T-helper 2 cell treated with Interferon-gamma antibody and Interleukin-4, amounts not matched to agents 5 μg/mL and 100 μg/mL, for 36 hours (primary cell): ENCODE measurements at places on chromosomes 5 and 9.

- DNase-seq: no peak
Observed at GRCh38 chr9:91557327-91557726, 133.7 kb upstream of the NFIL3 start.

GRCh38 chr5:170195961-170196360 lies 36.8 kb upstream of the C5orf58 start:
- DNase-seq: no peak

DNA sequence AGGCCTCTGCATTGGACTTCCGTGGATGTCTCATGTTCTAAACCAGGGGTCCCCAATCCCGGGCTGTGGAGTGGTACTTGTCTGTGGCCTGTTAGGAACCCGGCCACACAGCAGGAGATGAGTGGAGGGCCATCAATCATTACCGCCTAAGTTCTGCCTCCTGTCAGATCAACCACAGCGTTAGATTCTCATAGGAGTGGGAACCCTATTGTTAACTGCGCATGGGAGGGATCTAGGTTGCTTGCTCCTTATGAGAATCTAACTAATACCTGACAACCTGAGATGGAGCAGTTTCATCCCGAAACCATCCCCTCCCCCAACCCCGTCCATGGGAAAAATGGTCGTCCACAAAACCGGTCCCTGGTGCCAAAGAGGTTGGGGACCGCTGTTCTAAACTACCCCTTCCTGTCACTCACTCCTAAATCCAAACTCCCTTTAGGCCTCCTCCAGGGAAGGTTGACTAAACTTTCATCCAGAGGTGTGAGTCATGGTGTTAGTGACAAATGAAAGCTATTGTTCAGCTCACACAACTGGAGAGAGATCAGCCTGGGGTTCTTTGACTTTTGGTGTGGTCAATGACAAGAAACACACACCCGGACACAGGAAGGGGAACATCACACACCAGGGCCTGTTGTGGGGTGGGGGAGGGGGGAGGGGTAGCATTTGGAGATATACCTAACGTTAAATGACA lies 9.5 kb downstream of the KCNV2 start:
- DNase-seq: no peak

DNA sequence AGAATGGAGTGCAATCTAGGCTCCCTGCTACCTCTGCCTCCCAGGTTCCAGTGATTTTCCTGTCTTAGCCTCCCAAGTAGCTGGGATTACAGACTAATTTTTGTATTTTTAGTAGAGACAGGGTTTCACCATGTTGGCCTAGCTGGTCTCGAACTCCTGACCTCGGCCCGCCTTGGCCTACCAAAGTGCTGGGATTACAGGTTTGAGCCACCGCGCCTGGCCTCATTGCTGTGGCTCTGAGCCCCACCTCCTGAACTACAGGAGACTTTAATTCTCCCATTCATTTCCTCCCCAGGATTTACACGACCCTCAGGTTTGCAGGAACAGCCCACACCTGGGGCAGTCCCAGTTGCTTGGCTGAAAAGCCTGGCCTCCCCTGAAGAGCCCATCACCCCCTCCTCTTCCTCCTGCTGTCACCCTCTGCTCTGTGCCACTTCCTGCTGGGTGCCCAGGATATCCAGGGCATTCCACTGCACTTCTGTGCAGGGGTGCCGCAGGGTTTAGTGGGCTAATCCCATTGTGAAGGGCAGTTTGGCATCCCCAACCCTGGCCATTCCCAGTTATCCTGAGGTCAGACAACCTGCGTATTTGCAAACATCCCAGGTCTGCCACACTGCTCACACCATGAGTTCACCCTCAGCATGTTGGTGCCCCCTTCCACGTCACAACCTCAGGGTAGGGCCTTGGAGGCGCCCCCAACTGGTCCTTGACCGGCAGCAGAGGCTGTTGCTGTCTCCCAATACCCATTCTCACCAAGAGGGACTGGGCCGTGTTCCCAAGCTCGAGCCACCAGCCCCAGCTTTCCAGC lies 265.0 kb upstream of the IRX4 start:
- no peak for DNase-seq

DNA sequence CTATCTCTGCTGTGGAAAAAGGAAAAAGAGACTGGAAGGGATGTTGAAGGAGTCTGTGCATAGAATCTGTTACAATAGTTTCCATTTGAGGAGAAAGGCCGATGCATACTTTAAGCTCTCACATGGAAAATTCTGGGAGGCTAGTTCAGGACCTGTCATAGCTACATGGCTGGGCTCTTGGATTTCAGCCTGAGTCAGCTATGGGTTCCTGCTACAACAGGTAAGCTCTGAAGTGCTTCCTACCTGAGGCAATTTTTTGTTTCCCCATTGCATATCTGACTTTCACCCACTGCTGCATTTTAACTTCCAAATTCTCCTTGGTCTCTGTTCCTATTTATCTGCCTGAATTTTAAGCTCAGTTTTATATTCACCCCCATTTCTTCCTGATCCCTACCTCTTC lies 310.7 kb downstream of the RAB3C start:
- DNase-seq: no peak

GRCh38 chr9:94097788-94098414 lies 13.6 kb downstream of the PTPDC1 start:
- DNase-seq: no peak

GRCh38 chr5:81631621-81632020 lies 119.3 kb downstream of the SSBP2 start:
- no peak for DNase-seq
